ENCODE measurements at places on chromosomes 16 and 17.

- no peaks in the 10 kb centered on the region for H3K4me1 ChIP-seq
- H3K36me3 ChIP-seq, result no peaks in the 10 kb centered on the region
- H3K4me3 ChIP-seq, result no peak overlapping the region
- no peak for DNase-seq
- no peak overlapping the region for H3K27ac ChIP-seq
Observed at GRCh38 chr17:17322516-17323510, 19.6 kb downstream of the NT5M start.

- no peak overlapping the region for H3K27ac ChIP-seq
- no peak overlapping the region for H3K4me3 ChIP-seq
- H3K36me3 ChIP-seq, result peaks cover 16% of the 10 kb centered on the region
- no peaks in the 10 kb centered on the region for H3K4me1 ChIP-seq
- H3K27me3 ChIP-seq, result no peaks in the 10 kb centered on the region
Observed at GRCh38 chr16:46911038-46911437, 26.9 kb downstream of the GPT2 start.

- no peak overlapping the region for H3K4me3 ChIP-seq
- no peaks in the 10 kb centered on the region for H3K36me3 ChIP-seq
- H3K27ac ChIP-seq, result no peak overlapping the region
- H3K27me3 ChIP-seq, result no peaks in the 10 kb centered on the region
- no peaks in the 10 kb centered on the region for H3K4me1 ChIP-seq
- peak; percentile 73 for DNase-seq
Observed at GRCh38 chr17:4566785-4567184, 6.4 kb upstream of the GGT6 start.

DNA sequence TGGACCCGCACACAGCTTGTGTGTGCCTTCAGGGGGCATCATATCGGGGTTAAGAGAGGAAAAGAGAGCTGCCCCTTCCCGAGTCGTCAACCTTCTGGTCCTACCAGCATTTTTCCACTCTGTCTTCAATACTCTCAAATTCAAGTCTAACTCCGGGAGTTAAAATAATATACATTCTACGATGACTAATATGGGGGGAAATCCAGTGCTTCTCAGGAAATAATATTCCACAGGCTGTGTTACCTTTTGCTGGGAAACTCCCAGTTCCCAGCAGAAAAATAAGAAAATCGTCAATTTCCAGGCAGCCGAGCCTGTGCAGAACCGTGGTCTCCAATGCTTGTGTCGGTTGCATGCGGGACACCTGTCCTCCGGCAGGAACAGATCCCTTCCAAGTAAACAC, 105.0 kb upstream of the FOXF1 start:
- no peak for DNase-seq
- no peak overlapping the region for H3K4me3 ChIP-seq
- no peaks in the 10 kb centered on the region for H3K4me1 ChIP-seq
- no peaks in the 10 kb centered on the region for H3K36me3 ChIP-seq
- H3K27ac ChIP-seq, result no peak overlapping the region

GRCh38 chr17:42389135-42389417, 834 bp upstream of the STAT3 start:
- no peak for DNase-seq
- peak overlapping the region; percentile 84 for H3K27ac ChIP-seq
- peaks cover 12% of the 10 kb centered on the region for H3K4me1 ChIP-seq
- no peaks in the 10 kb centered on the region for H3K36me3 ChIP-seq
- no peaks in the 10 kb centered on the region for H3K27me3 ChIP-seq
- H3K4me3 ChIP-seq, result peak overlapping the region; percentile 78

GRCh38 chr17:33106525-33107165, 115.0 kb downstream of the SPACA3 start:
- no peak overlapping the region for H3K27ac ChIP-seq
- no peak for DNase-seq
- H3K36me3 ChIP-seq, result no peaks in the 10 kb centered on the region
- H3K4me1 ChIP-seq, result no peaks in the 10 kb centered on the region
- H3K27me3 ChIP-seq, result no peaks in the 10 kb centered on the region

DNA sequence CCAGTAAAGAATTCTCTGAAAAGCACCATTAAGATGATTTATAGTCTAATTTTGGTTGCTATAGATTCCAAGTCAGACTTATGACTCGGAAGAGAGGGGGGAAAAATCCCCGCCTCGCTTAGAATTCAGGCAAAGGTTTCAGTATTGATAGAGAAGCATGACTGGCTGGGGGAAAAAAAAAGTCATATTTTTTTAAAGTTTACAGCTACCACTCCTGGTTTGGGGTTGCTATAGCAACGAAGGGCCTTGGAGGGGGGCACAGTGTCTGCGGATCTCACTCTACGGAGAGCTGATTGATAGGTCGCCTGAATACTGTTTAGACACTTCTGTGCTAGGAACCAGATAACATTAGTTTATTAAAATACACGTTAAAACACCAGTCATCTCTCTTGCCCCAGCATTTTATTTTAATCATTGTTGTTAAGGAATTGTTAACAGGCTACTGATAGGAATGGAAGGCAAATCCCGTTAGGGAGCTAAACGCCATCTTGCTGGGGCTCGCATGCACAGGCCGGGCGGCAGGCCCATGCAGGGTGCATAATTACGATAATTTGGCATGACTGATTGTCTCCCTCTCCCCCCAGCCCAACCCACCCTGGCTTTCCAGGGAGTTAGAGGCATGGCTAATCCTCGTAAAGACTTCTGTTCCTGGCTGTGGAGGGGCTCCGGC, 380.0 kb upstream of the XYLT1 start:
- H3K4me1 ChIP-seq, result no peaks in the 10 kb centered on the region
- DNase-seq, result peak; percentile 6
- no peak overlapping the region for H3K27ac ChIP-seq

DNA sequence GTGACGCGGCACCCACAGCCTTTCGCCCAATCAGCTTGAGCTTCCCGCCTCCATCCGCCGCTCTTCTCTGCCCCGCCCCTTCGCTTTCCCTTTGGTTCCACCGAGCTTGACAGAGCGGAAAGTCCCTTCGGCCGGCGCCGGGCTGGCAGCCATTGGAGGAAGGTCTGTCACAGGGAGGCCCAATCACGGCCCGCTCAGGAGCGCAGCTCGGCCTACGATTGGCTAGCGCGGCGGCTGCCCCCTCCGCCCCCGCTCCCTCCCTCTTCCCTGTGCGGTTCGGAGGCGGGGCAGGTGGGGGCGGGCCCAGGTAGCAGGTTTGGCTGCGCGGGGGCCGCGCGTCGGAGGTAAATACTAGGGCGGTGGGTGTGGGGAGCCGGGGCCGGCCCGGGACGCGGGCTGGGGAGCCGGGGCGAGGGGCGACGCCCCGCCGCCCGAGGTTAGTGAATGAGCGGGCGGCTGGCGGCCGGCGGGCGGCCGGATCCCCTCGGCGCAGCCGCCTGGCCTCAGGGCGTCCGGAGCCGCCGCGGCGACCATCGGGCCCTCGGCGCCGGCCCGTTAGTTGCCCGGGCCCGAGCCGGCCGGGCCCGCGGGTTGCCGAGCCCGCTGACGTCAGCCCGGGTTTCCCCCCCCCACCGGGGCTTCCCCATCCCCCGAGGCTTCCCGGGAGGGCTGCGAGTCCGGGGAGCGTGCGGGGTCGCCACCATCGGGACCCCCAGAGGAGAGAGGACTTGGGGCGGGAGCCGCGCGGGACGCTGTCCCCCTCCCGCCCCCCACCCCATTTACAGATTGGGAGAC, at the start of gene CYLD:
TSS of gene CYLD (plus strand) at position 306 of the 795 bp plus-strand sequence. CDS start 7,613 bp downstream, outside the sequence.
- H3K27ac ChIP-seq, result no peak within 1 kb of the TSS
- peak; percentile 100 for DNase-seq
- H3K4me1 ChIP-seq, result no peaks in the 10 kb centered on the region
- H3K27me3 ChIP-seq, result peaks cover 12% of the 10 kb centered on the region

- peak; percentile 40 for DNase-seq
- H3K27me3 ChIP-seq, result no peaks in the 10 kb centered on the region
- H3K4me1 ChIP-seq, result no peaks in the 10 kb centered on the region
- H3K27ac ChIP-seq, result no peak overlapping the region
- H3K4me3 ChIP-seq, result no peak overlapping the region
- no peaks in the 10 kb centered on the region for H3K36me3 ChIP-seq
Observed at GRCh38 chr16:66382966-66383299, 16.4 kb downstream of the CDH5 start.

GRCh38 chr17:37081287-37081686, 132.5 kb downstream of the AATF start:
- H3K36me3 ChIP-seq, result peaks cover 2% of the 10 kb centered on the region
- no peak for DNase-seq
- H3K27me3 ChIP-seq, result no peaks in the 10 kb centered on the region
- H3K4me1 ChIP-seq, result no peaks in the 10 kb centered on the region
- no peak overlapping the region for H3K27ac ChIP-seq
- H3K4me3 ChIP-seq, result no peak overlapping the region

DNA sequence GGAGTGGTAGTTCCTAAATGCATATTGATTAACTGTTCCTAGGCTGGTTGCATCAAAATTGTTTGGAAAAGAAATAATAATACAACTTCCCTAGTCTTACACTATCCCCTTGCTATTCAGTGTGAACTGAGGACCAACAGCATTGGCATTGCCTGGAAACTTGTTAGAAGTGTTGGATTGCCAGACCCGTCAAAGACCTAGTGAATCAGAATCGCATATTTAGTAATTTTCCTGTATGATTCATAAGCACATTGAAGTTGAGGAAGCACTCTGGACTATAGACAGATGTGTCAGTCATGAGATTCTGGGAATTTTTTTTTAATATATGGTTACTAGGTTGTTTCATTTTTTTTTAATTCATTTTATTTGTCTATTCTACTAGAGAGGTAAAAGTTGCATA, 34.7 kb upstream of the KCNJ16 start:
- no peak overlapping the region for H3K27ac ChIP-seq
- no peaks in the 10 kb centered on the region for H3K4me1 ChIP-seq
- no peak overlapping the region for H3K4me3 ChIP-seq
- H3K36me3 ChIP-seq, result no peaks in the 10 kb centered on the region

GRCh38 chr17:64073771-64074703, 53.6 kb upstream of the ICAM2 start:
- H3K27me3 ChIP-seq, result no peaks in the 10 kb centered on the region
- no peak for DNase-seq
- no peak overlapping the region for H3K4me3 ChIP-seq
- no peak overlapping the region for H3K27ac ChIP-seq
- no peaks in the 10 kb centered on the region for H3K4me1 ChIP-seq
- no peaks in the 10 kb centered on the region for H3K36me3 ChIP-seq

DNA sequence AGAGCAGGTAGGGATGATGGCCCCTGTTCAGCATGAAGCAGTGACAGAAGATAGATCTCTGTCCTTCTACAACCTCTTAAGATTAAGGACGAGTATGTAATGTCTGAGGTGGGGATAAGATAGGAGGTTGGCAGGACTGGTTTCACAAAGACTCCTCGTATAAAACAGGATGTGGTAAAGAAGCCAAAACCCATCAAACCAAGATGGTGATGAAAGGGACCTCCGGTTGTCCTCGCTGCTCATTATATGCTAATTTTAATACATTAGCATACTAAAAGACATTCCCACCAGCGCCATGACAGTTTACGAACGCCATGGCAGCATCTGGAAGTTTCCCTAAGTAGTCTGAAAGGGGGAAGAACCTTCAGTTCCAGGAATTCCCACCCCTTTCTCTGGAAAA, 27.3 kb downstream of the MIS12 start:
- DNase-seq, result no peak
- no peak overlapping the region for H3K27ac ChIP-seq
- no peak overlapping the region for H3K4me3 ChIP-seq
- H3K36me3 ChIP-seq, result no peaks in the 10 kb centered on the region

- H3K36me3 ChIP-seq, result no peaks in the 10 kb centered on the region
- DNase-seq, result no peak
- no peak overlapping the region for H3K27ac ChIP-seq
- no peaks in the 10 kb centered on the region for H3K4me1 ChIP-seq
Observed at GRCh38 chr16:69767459-69768229, 5.5 kb downstream of the WWP2 start.

DNA sequence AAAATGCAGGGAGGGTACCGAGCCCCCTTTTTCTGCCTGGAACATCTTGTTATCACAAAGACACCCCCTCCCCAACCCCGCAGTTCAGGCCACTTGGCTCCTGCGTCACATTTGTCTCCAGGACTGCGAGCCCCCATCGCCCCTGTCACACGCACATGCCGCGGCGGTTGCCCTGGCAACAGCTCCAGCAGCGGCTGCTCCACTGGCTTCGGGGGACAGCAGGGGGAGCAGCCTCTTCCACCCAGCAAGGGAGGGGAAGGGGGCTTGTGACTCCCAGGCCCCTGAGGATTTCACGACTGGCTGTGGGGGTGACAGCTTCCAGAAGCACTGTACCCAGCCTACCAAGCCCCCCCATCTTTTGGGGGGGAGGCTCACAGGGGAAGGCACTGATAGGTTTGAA, 2.6 kb downstream of the BAIAP3 start:
- peaks cover 15% of the 10 kb centered on the region for H3K4me1 ChIP-seq
- H3K4me3 ChIP-seq, result no peak overlapping the region
- peak; percentile 56 for DNase-seq
- H3K36me3 ChIP-seq, result no peaks in the 10 kb centered on the region

- peaks cover 18% of the 10 kb centered on the region for H3K4me1 ChIP-seq
- no peak for DNase-seq
Observed at GRCh38 chr17:11539637-11540036, 58.6 kb upstream of the DNAH9 start.

GRCh38 chr16:57571098-57571497, 28.7 kb downstream of the ADGRG5 start:
- no peaks in the 10 kb centered on the region for H3K36me3 ChIP-seq
- no peaks in the 10 kb centered on the region for H3K27me3 ChIP-seq
- no peak overlapping the region for H3K4me3 ChIP-seq
- H3K4me1 ChIP-seq, result no peaks in the 10 kb centered on the region
- no peak overlapping the region for H3K27ac ChIP-seq
- DNase-seq, result no peak

DNA sequence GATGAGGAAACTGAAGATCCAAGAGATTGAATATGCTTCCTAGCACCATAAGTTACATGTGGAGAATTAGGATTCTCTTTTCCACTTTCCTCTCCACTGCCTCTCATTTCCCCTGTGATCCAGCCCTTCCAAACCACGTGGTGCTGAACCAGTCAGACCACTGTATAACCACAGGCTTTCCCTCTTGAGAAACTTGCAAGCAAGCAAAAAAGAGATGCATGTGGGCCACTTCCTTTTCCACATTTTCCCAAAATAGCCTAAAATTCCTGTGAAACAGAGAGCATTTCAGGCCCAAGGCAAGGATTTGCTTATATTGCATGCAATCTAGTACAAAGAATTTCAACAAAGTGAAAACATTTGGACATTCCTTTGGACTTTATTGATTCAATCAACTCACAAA, 59.3 kb upstream of the KSR1 start:
- DNase-seq, result no peak
- H3K4me1 ChIP-seq, result no peaks in the 10 kb centered on the region
- no peak overlapping the region for H3K4me3 ChIP-seq
- H3K36me3 ChIP-seq, result no peaks in the 10 kb centered on the region
- no peak overlapping the region for H3K27ac ChIP-seq
- H3K27me3 ChIP-seq, result no peaks in the 10 kb centered on the region

GRCh38 chr16:86771506-86772460, 193.4 kb downstream of the FOXL1 start:
- H3K36me3 ChIP-seq, result no peaks in the 10 kb centered on the region
- peaks cover 3% of the 10 kb centered on the region for H3K4me1 ChIP-seq
- no peak overlapping the region for H3K4me3 ChIP-seq
- DNase-seq, result no peak
- H3K27me3 ChIP-seq, result peaks cover 52% of the 10 kb centered on the region
